ENCODE measurements at places on chromosomes 7 and 10. TPM values are rescaled to one million over a fixed set of nuclear protein-coding genes. Genes with fewer than 3 reads are reported as not detected.

Gene SHTN1
- 4.6 TPM for total RNA-seq

Gene SYT15B
- total RNA-seq, result 0.27 TPM

Gene FRMPD2
- total RNA-seq, result not detected

Gene DOCK1
- total RNA-seq, result 40.2 TPM

Gene AKR1B1
- 35.8 TPM for total RNA-seq

Gene TMEM213
- total RNA-seq, result not detected

Gene APBB1IP
- total RNA-seq, result 4.2 TPM

Gene SFTPA1
- total RNA-seq, result not detected

DNA sequence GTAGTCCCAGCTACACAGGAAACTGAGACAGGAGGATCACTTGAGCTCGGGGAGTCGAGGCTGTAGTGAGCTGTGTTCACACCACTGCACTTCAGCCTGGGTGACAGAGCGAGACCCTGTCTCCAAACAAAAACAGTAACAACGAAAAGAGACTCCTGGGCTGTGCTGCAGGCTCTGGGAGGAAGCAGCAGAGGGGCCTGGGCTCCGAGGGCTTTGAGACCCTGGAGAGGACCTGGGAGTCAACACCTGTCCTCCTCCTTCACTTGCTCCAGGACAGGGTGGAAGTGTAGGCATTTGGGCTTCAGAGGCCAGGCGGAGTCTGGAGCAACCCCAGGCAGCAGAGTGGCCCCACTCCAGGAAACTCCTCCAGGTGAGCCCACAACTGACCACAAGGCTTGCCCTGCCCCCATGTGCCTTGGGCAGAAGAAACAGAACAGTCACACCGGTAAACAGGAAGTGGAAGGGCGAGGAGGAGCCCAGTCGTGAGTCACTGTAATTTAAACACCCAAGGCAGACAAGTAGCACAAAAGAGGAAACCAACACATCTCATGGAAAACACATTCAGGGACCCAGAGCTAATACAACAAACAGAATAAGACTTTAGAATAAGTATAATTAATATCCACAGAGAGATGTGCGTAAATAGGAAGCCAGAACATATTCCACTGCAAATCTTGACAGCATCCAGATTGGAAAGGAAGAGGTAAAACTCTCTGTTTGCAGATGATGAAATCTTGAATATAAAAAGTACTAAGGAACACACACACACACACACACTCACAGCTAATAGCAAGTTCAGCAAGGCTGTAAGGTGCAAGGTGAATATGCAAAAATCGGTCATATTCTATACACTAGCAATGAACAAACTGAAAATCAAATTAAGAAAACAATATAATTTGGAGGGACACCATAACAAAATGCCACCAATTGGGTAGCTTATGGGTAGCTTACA is 20.5 kb upstream of the RASGEF1A start:
- H3K4me1 ChIP-seq, result no peaks in the 10 kb centered on the region
- H3K4me3 ChIP-seq, result no peak overlapping the region
- H3K36me3 ChIP-seq, result no peaks in the 10 kb centered on the region
- no peak overlapping the region for H3K27ac ChIP-seq

DNA sequence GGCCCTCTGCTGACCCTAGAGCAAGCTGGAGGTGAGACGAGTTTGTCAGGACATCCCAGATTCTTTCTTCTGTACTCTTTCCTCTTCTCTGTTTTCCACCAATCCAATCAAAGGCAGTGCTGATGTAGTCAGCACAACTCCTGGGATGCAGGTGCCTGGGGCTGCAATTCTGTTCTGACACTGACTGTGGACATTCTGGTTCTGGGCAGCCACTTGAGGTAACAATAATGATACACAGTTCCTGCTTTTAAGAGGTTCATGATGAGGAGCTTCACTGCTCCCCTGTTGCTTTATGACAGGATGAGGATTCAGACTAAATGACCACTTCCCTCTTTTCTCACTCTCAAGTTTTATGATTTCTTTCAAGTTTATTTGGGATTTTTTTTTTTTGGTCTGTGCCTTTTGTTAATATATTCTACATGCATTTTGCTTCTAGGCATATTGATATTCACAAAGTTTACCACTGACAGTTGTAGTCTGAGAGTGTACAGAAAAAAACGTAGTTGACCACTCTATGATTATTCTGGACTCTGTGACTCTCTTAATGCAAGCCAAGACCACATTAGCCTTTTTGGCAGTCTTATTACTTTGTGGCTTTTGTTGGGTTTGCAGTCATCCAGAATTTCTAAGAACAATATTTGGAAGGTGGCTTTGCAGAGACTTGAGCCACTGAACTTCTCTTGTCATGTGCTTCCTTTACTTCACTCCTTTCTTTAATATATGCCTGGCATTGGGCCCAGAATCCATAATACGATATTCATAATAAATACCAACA is 247.6 kb downstream of the AUTS2 start:
- no peak overlapping the region for H3K4me3 ChIP-seq
- H3K36me3 ChIP-seq, result no peaks in the 10 kb centered on the region
- no peaks in the 10 kb centered on the region for H3K27me3 ChIP-seq
- no peaks in the 10 kb centered on the region for H3K4me1 ChIP-seq

DNA sequence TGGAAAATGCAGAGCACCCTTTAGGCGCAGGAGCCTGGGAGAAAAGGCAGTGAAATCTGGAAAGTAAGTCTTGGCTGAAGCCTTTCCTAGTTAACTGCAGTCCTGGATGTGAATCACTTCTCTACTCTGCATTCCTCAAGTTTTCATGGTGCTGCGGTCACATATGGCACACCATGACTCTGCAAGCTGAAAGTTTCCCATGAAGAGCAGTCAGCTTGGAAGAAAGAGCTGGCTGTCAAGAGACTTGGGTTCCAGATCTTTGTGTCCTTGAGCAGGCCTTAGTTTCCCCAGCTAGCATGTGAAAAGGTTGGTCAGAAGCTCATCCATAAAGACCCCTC is 548.3 kb downstream of the SORCS3 start:
- no peak overlapping the region for H3K27ac ChIP-seq
- no peak overlapping the region for H3K4me3 ChIP-seq
- DNase-seq, result no peak

DNA sequence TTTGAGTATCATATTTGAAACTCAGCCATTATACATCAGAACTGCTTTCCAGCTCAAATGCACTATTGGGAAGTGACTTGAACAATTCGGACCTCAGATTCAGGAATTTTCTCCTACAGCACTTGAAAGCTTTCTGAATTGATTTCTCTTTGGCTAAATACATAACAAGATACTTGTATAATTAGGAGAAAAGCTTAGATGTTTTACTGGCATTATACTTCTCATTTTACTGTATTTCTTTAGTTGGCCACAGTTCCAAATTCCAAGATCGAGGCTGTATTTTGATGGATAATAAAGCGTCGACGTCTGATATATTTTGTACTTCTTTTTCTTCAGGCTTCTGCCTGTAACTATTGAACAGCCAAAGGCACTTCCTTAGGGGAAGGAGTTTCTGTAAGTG is 26.7 kb upstream of the LYZL2 start:
- no peak for DNase-seq
- H3K4me3 ChIP-seq, result no peak overlapping the region
- H3K27ac ChIP-seq, result no peak overlapping the region
- H3K36me3 ChIP-seq, result no peaks in the 10 kb centered on the region

DNA sequence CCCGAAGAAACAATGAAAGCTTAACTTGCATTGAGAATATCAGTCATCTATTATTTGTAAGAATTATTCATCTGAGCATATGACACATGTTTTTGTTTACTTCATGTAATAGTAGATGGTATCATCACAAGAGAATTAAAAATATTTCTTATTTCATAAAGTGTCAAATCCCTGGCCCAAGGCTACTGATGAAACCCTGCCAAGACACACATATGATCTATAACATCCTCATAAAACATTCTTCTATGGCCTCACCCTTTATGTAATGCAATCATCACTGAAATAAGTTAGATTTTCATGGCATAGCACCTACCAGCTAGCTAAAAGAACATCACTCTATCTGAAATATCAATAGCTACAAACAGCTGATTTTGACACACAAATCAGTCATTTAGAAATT is 385.6 kb upstream of the PHF14 start:
- no peaks in the 10 kb centered on the region for H3K27me3 ChIP-seq
- no peak overlapping the region for H3K27ac ChIP-seq
- H3K4me1 ChIP-seq, result no peaks in the 10 kb centered on the region
- no peak for DNase-seq
- no peak overlapping the region for H3K4me3 ChIP-seq
- H3K36me3 ChIP-seq, result no peaks in the 10 kb centered on the region

DNA sequence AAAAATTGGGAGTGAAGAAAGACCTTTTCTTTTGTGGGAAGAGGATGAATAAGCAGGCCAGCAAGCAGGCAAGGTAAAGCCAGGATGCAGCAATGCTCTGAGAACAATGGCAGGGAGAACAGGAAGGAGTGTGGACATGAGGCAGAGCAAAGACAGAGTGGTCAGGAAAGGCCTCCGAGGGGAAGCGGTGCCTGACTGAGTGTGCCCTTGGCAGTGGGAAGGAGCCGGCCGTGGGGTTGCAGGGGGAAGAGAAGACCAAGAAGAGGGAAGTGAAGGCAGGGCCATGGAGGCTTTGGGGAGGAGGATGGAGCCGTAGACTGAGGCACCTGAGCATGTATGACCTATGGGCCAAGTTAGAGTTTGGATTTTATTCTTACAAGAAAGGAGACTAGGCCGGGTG is 21.9 kb upstream of the ZNF212 start:
- no peak overlapping the region for H3K4me3 ChIP-seq
- H3K27ac ChIP-seq, result no peak overlapping the region
- no peaks in the 10 kb centered on the region for H3K4me1 ChIP-seq

GRCh38 chr7:42548816-42549611 is 312.0 kb upstream of the GLI3 start:
- no peak overlapping the region for H3K4me3 ChIP-seq
- no peaks in the 10 kb centered on the region for H3K36me3 ChIP-seq
- H3K27ac ChIP-seq, result no peak overlapping the region

- H3K36me3 ChIP-seq, result no peaks in the 10 kb centered on the region
- H3K27me3 ChIP-seq, result no peaks in the 10 kb centered on the region
These were observed 85.5 kb upstream of the AKR1E2 start for GRCh38 chr10:4740471-4740870.

GRCh38 chr10:71945819-71946474 is 18.2 kb upstream of the CHST3 start:
- no peaks in the 10 kb centered on the region for H3K36me3 ChIP-seq
- no peak overlapping the region for H3K4me3 ChIP-seq
- H3K27ac ChIP-seq, result no peak overlapping the region
- no peak for DNase-seq
- H3K4me1 ChIP-seq, result no peaks in the 10 kb centered on the region
- H3K27me3 ChIP-seq, result no peaks in the 10 kb centered on the region

DNA sequence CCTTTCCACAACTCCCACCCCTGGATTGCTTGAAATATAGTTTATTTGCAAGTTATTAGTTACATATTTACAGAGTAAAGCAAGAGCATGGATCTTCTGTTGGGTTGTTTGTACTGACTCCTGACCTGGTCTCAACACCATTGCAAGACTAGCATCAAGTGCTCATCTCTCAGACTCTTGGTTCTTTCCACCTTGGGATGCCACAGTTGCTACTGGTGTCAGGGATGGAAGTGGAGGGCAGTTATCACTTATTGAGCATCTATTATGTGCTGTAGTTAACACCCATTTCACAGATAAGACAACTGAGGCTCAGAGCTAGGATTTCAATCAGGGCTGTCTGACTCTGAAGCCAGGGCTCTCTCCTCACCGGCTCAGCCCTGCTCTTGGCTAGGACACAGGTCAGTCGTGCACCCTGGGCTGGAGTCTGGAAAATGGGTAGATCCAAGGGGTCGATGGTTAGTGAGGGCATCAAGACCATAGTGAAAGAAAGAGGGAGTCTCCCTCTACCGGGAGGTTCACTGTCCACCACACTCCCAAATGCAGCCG is 614 bp upstream of the ADAMTS14 start:
- H3K27ac ChIP-seq, result no peak overlapping the region
- H3K27me3 ChIP-seq, result no peaks in the 10 kb centered on the region
- H3K4me1 ChIP-seq, result peaks cover 22% of the 10 kb centered on the region
- no peak for DNase-seq
- no peaks in the 10 kb centered on the region for H3K36me3 ChIP-seq

- H3K4me1 ChIP-seq, result peaks cover 12% of the 10 kb centered on the region
- no peaks in the 10 kb centered on the region for H3K27me3 ChIP-seq
- no peak overlapping the region for H3K4me3 ChIP-seq
- H3K27ac ChIP-seq, result no peak overlapping the region
These were observed 28.1 kb downstream of the OAT start for GRCh38 chr10:124390471-124391187.

DNA sequence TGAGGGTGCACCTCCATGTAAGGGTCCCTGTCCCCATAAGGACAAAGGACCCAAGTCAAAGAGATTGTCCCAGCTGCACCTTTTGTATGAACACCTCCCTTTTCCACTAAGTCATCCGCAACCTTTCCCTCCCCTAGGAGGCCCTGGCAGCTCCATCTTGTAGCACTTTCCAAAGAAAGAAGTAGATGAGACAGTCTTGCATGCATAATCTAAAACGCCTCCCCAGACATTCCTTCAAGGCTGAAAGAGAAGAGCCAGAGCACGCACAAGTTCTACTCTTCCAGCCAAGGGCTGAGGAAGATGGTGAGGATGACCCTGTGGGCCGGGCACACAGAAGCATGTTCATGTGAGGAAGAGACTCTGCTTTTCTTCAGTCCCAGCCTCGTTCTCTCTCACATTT is 194.4 kb downstream of the TNS3 start:
- DNase-seq, result peak; percentile 25
- H3K4me1 ChIP-seq, result no peaks in the 10 kb centered on the region
- no peak overlapping the region for H3K27ac ChIP-seq
- no peaks in the 10 kb centered on the region for H3K27me3 ChIP-seq

DNA sequence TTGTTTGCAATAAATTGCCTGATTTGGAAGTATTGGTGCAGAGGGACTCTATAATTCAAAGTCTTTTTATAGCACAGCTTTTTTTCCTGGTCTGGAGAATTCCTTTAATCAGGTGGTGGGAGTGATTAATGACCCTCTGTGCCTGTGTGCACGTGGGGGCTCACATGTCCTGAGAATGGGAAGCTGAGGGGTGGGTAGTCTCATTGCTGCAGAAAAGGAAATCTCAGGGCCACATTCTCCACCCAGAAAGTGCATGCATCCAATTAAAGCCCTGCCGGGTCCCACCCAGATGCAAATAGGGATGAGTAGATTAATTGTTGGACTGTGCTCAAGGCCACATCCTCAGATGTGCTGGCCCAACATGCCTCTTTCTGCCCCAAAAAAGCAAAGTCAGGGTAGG is 324.7 kb downstream of the CXCL12 start:
- H3K4me1 ChIP-seq, result peaks cover 20% of the 10 kb centered on the region
- H3K4me3 ChIP-seq, result no peak overlapping the region
- H3K36me3 ChIP-seq, result no peaks in the 10 kb centered on the region
- H3K27me3 ChIP-seq, result no peaks in the 10 kb centered on the region
- H3K27ac ChIP-seq, result no peak overlapping the region
